ENCODE measurements at places on chromosomes 4 and X. TPM values are rescaled to one million over a fixed set of nuclear protein-coding genes. Genes with fewer than 3 reads are reported as not detected.

Gene HAND2
- not detected for total RNA-seq

Gene MAGEA1
- total RNA-seq: not detected

DNA sequence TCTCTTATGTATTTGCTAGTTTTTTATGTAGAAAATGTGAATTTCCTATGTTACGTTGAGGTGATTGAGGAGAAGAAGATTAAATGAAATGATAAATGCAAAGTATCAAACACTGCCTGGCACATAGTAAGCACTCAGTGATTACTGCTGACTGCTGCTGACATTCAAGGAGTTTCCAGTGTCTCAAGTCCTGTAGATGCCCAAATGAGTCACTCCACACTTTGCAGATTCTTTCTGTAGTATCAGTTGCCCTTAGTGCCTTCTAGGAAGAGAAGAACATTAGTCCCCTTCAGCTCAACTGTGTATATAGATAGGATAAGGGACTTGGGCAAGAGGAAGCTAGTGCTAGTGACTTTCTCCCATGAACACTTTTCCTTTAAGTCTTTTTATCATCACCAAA is 240.5 kb upstream of the TEX13A start:
- peaks cover 11% of the 10 kb centered on the region for H3K4me1 ChIP-seq
- H3K36me3 ChIP-seq: peaks cover 6% of the 10 kb centered on the region
- H3K27me3 ChIP-seq: peaks cover 65% of the 10 kb centered on the region
- no peak overlapping the region for H3K4me3 ChIP-seq

Gene DCAF8L2
- not detected for total RNA-seq

Gene S100G
- total RNA-seq: not detected

Gene CISD2
- total RNA-seq: 35.5 TPM

Gene STATH
- total RNA-seq: not detected

GRCh38 chr4:123104310-123105025 is 182.1 kb upstream of the NUDT6 start:
- peaks cover 6% of the 10 kb centered on the region for H3K36me3 ChIP-seq
- H3K27ac ChIP-seq: no peak overlapping the region
- H3K27me3 ChIP-seq: no peaks in the 10 kb centered on the region
- H3K4me1 ChIP-seq: peaks cover 5% of the 10 kb centered on the region
- DNase-seq: no peak

DNA sequence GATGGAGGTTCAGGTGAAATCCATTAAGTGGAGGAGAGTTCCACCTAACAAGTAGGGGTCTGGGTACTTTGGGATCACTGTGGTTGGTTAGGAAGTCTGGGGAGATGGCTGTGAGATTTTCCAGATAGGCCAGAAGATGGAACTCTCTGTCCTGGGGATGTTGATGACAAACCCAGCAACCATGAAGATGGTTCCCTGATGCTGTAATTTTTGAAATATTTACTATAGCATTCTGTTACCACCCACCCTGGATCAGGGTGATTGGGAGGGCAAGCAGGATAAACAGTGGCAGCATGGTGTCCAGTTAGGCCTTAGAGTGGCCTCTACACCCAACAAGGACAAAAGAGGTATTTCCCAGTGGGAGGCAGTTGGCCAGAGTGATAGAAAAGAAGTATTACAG is 15.9 kb upstream of the NELFA start:
- H3K27me3 ChIP-seq: peaks cover 35% of the 10 kb centered on the region
- H3K4me1 ChIP-seq: no peaks in the 10 kb centered on the region
- H3K36me3 ChIP-seq: peaks cover 6% of the 10 kb centered on the region
- H3K27ac ChIP-seq: no peak overlapping the region
- no peak overlapping the region for H3K4me3 ChIP-seq

Gene MCF2
- 1.5 TPM for total RNA-seq

DNA sequence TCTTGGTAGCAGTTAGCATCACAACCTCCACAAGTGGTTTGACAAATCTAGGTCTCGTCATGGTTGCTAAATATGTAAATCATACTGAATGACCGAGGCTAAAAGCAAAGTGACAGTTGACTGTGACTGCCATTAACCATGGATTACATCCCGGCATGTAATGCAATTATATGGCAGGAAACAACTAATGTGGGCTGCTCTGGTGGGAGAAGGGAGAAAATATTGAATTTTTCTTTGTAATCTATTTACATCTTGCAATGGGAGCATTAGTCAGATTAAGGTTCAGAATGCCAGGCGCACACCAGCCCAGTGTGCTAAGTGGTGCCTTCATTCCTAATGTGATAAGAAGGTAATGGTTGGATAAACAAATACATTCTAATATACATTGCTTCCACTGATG is 35.8 kb downstream of the UNC5C start:
- no peaks in the 10 kb centered on the region for H3K36me3 ChIP-seq
- no peak overlapping the region for H3K27ac ChIP-seq
- H3K4me1 ChIP-seq: peaks cover 12% of the 10 kb centered on the region
- H3K27me3 ChIP-seq: no peaks in the 10 kb centered on the region
- no peak for DNase-seq

Gene MAML3
- 0.89 TPM for total RNA-seq

- DNase-seq: no peak
- H3K27me3 ChIP-seq: no peaks in the 10 kb centered on the region
- no peaks in the 10 kb centered on the region for H3K4me1 ChIP-seq
- H3K36me3 ChIP-seq: no peaks in the 10 kb centered on the region
- no peak overlapping the region for H3K4me3 ChIP-seq
Observed at GRCh38 chrX:819684-820083, 189.1 kb downstream of the SHOX start.

DNA sequence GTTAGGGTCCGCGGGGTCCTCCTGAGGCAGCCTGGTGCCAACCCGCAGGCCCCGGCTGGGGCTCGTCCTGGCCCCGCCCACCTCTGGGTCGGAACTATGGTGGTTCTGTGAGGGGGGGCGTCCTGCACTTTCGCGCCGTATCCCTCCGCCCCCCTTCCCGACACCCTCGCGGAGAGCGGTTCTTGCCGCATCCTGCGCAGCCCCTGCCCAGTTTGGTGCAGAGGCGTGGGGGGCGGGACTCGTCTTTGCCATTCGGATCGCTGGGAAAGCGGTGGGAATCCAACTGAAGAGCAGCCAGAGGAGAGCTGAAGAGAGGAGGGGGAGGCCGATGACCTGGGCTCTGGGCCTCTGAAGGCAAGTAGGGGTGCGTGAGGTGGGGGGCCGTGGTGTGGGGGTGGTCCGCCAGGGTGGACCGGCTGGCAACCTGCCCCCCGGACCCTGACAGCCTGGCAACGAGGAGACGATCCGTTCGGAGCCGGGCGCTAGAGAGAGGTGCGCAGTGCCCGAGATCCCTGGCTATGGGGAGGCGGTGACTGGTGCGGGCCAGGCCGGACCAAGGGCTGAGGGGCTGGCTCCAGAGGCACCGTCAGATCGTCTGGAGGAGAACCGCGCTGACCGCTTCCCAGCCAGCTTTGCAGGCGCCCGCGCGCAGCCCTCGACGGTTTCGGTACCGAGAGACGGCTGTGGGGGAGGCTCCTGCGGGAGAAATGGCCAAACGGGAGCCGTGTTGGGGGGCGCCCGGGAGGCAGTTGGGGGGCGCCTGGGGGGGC is at the start of gene GPRASP1:
TSS of gene GPRASP1 (plus strand) at position 242 of the 770 bp plus-strand sequence. CDS start 2,431 bp downstream, outside the sequence.
- no peaks in the 10 kb centered on the region for H3K4me1 ChIP-seq
- peaks cover 9% of the 10 kb centered on the region for H3K27me3 ChIP-seq
- H3K36me3 ChIP-seq: no peaks in the 10 kb centered on the region

- H3K4me3 ChIP-seq: no peak overlapping the region
- H3K27ac ChIP-seq: no peak overlapping the region
- no peaks in the 10 kb centered on the region for H3K36me3 ChIP-seq
- DNase-seq: no peak
- no peaks in the 10 kb centered on the region for H3K27me3 ChIP-seq
Observed at GRCh38 chr4:48212165-48212564, 57.5 kb downstream of the TEC start.

- H3K36me3 ChIP-seq: no peaks in the 10 kb centered on the region
- peaks cover 5% of the 10 kb centered on the region for H3K4me1 ChIP-seq
- DNase-seq: no peak
- no peak within 1 kb of the TSS for H3K27ac ChIP-seq
Observed at GRCh38 chr4:157220371-157220881, at the start of gene GRIA2. Gene GRIA2, plus strand, starts transcription at chr4:157220728. Its CDS starts 315 bp downstream, at chr4:157221043.

DNA sequence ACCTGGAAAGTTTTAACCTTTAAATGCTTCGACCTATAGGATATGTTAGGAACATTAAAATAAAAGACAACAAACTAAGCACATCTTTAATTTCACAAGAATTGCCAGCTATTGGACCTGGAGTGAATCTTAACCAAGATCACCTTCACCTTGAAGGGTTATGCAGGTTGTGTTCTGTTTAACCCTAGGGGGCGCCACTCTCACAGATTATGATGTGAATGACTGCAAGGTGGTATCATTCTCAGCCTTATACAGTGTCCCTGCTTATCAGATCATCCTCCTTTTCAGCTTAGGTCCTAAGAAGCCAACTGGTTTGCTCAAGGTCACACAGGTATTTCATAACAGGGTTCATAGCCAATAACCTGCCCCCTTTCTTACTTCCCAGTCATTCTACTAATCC is 23.5 kb downstream of the INTS6L start:
- H3K27ac ChIP-seq: no peak overlapping the region
- H3K27me3 ChIP-seq: peaks cover 69% of the 10 kb centered on the region
- peak; percentile 24 for DNase-seq
- H3K4me1 ChIP-seq: peaks cover 6% of the 10 kb centered on the region
- no peak overlapping the region for H3K4me3 ChIP-seq

DNA sequence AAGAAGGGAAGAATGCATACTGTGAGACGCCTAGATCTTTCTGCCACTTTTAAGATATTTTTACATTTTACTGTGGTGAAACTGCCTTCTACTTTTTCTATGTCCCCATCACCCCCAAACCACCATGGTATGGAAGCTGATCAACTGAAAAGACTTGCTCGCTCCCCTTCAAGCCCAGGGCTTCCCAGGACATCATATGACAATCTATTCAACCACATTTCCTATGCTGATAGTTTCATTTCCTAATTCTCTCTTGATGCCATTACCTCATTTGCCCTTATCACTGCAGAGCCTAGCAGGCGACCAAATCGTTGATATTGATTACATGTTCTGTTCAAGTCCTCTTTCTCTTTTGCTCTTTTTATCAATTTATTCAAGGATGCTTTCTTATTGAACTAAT is 40.1 kb upstream of the KLHL34 start:
- peaks cover 65% of the 10 kb centered on the region for H3K27me3 ChIP-seq
- no peak for DNase-seq
- H3K36me3 ChIP-seq: no peaks in the 10 kb centered on the region
- H3K4me3 ChIP-seq: no peak overlapping the region

DNA sequence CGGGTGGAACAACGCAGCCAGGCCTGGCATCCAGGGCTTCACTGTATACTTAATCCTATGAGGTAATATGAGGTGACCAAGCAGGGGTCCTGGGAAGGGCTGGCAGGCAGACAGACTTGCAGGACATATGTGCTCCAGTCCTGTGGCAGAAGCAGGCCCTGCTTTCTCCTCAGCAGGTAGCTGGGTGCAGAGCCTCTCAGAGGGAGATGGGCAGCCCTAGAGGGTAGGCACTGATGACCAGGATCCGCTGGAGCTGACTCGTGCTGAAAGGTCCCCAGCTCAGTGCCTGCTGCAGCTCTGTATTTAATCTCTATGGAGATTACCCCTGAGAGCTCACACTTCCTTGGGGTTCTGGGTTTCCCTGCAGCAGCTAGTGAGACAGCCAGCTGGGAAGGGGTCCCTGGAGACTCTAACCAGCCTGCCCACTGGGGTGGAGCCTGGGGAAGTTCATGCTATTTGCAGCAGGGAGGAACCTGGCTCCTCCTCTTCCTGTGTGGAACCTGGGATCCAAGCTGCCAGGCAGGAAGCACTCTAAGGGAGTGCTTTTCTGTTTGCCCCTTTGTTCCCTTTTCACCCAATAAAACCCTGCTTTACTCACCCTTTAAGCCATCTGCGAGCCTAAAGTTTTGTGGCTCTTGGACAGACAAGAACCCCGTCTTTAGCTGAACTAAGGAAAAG is 339.2 kb downstream of the DCAF12L2 start:
- no peaks in the 10 kb centered on the region for H3K27me3 ChIP-seq
- no peak overlapping the region for H3K27ac ChIP-seq
- H3K36me3 ChIP-seq: no peaks in the 10 kb centered on the region
- H3K4me3 ChIP-seq: peak overlapping the region; percentile 52
- DNase-seq: no peak
- H3K4me1 ChIP-seq: no peaks in the 10 kb centered on the region

Gene PNMA6E
- not detected for total RNA-seq

DNA sequence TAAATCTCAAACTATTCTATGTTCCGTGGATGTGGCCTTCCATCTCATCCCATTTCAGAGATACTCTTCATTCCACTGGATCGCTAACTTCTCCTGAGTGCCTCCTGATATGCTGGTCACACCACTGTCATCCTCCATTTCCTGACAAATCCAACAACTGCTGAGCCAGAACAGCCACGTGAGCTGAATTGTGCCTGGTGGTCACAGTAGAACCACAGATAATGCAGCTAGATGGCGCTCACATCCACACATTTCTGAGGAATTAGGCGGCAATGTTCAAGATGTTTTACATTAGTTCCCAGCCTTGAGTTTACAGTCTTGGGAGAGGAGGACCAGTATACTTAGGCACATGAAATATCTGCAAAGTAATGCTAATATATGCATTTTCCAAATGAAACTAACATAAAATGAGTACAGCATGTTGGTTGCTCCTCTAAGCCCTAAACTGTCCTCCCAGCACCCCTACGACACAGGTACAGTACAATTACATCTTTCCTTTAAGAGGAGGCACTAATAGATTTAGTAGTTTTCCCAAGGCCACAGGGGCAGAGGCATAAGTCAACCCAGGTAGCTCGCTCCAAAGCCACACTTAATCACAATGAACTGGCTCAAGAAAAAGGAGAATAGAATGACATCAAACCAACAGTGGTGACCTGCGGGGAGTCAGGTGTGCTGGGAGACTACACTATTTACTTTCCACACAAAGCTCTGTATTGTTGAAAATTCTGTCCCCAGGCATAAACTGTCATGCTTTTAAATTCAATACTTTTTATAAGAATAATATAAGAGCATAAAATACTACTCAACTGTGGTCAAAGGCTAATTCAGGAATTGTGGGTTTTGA is 134.2 kb downstream of the CHIC2 start:
- H3K27ac ChIP-seq: no peak overlapping the region
- peak; percentile 83 for DNase-seq
- H3K36me3 ChIP-seq: peaks cover 9% of the 10 kb centered on the region
- no peaks in the 10 kb centered on the region for H3K27me3 ChIP-seq
- H3K4me3 ChIP-seq: no peak overlapping the region
- peaks cover 14% of the 10 kb centered on the region for H3K4me1 ChIP-seq

DNA sequence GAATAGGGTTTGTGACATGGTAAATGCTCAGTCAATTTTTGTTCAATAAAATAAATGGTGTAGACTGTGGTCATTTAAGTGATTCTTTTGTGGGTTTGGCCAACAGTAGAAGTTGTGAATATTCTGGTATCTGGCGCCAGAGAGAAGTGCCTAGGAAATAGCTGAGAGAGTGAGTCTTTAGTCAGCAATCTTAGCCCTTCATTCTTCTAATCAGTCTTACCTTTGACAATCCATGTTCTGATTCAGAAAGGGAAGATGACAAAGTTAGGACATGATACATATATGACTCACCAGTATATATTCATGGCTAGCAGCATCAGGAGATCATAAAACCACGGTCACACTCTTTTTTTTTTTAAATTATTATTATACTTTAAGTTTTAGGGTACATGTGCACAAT is 141.8 kb upstream of the PCDH18 start:
- no peaks in the 10 kb centered on the region for H3K27me3 ChIP-seq
- no peak overlapping the region for H3K4me3 ChIP-seq
- H3K4me1 ChIP-seq: peaks cover 7% of the 10 kb centered on the region
- no peak overlapping the region for H3K27ac ChIP-seq

GRCh38 chr4:76665153-76665552 is 230.1 kb downstream of the SHROOM3 start:
- H3K4me1 ChIP-seq: peaks cover 19% of the 10 kb centered on the region
- peak overlapping the region; percentile 93 for H3K27ac ChIP-seq
- no peak overlapping the region for H3K4me3 ChIP-seq
- peak; percentile 92 for DNase-seq

Gene TMEM185A
- total RNA-seq: 15.5 TPM
